A549 treated with RU486 at 1 μM for 4 hours (cell line): ENCODE measurements at places on chromosomes 5 and 9. TPM values are rescaled to one million over a fixed set of nuclear protein-coding genes. Genes with fewer than 3 reads are reported as not detected.

MZB1 gene
- total RNA-seq, result not detected in 5 replicates

BAAT gene
- total RNA-seq, result 0.31 to 0.72 TPM (median 0.47 TPM) in 5 replicates

SMIM15 gene
- 70.1 to 96.8 TPM (median 76.3 TPM) in 5 replicates for total RNA-seq

SLC25A2 gene
- total RNA-seq, result not detected in 5 replicates

C9orf50 gene
- 0.14 TPM in 1 of 5 replicates, not detected in the others for total RNA-seq

NMUR2 gene
- 0.08 to 0.14 TPM in 2 of 5 replicates, not detected in the others for total RNA-seq

F2RL2 gene
- total RNA-seq, result 3.3 to 6.3 TPM (median 5.3 TPM) in 5 replicates

BNIP1 gene
- 16.5 to 21.4 TPM (median 17.2 TPM) in 5 replicates for total RNA-seq

ACTBL2 gene
- 0.06 to 0.07 TPM in 2 of 5 replicates, not detected in the others for total RNA-seq

ELOVL7 gene
- total RNA-seq, result 6.6 to 13.7 TPM (median 12.4 TPM) in 5 replicates

SPINK4 gene
- not detected in 5 replicates for total RNA-seq

SYK gene
- 0.02 to 0.25 TPM (median 0.04 TPM) in 3 of 5 replicates, not detected in the others for total RNA-seq

PDE8B gene
- total RNA-seq, result 0.89 to 2.1 TPM (median 1.5 TPM) in 5 replicates

OBP2B gene
- not detected in 5 replicates for total RNA-seq

SMIM33 gene
- not detected in 5 replicates for total RNA-seq

C5orf34 gene
- 3.0 to 6.6 TPM (median 5.1 TPM) in 5 replicates for total RNA-seq

DHFR gene
- 40.5 to 74.3 TPM (median 53.4 TPM) in 5 replicates for total RNA-seq

NOXA1 gene
- 1.1 to 2.4 TPM (median 1.7 TPM) in 5 replicates for total RNA-seq

TMEM215 gene
- not detected in 5 replicates for total RNA-seq

CTNND2 gene
- not detected in 5 replicates for total RNA-seq

AK3 gene
- 42.6 to 62.7 TPM (median 57.6 TPM) in 5 replicates for total RNA-seq

MUSK gene
- total RNA-seq, result not detected in 5 replicates

SNCAIP gene
- total RNA-seq, result not detected in 5 replicates

SLC6A3 gene
- total RNA-seq, result 0.07 to 0.37 TPM (median 0.14 TPM) in 4 of 5 replicates, not detected in the other

PCDHB16 gene
- total RNA-seq, result 0.04 to 0.30 TPM (median 0.07 TPM) in 5 replicates

ALDH1A1 gene
- total RNA-seq, result 4,031 to 6,339 TPM (median 5,381 TPM) in 5 replicates

CTSV gene
- total RNA-seq, result 10.4 to 14.9 TPM (median 12.9 TPM) in 5 replicates

PTPDC1 gene
- total RNA-seq, result 2.6 to 4.3 TPM (median 4.2 TPM) in 5 replicates

CARTPT gene
- total RNA-seq, result not detected in 5 replicates

SLC28A3 gene
- total RNA-seq, result not detected in 5 replicates

FST gene
- total RNA-seq, result 9.0 to 11.2 TPM (median 10.9 TPM) in 5 replicates

PCDHGB2 gene
- 0.08 TPM in 2 of 5 replicates, not detected in the others for total RNA-seq

C1QTNF3 gene
- 0.12 to 0.59 TPM (median 0.17 TPM) in 4 of 5 replicates, not detected in the other for total RNA-seq

ITK gene
- 0.03 to 0.15 TPM (median 0.13 TPM) in 3 of 5 replicates, not detected in the others for total RNA-seq

AHRR gene
- total RNA-seq, result 2.5 to 3.8 TPM (median 2.8 TPM) in 5 replicates

SLC6A7 gene
- 0.03 TPM in 3 of 5 replicates, not detected in the others for total RNA-seq

SHOC1 gene
- total RNA-seq, result not detected in 5 replicates

CAMK2A gene
- total RNA-seq, result 0.61 to 1.4 TPM (median 0.83 TPM) in 5 replicates

RNF180 gene
- total RNA-seq, result 0.15 to 0.85 TPM (median 0.21 TPM) in 5 replicates

PFN3 gene
- not detected in 5 replicates for total RNA-seq

ANGPTL2 gene
- total RNA-seq, result 0.06 TPM in 1 of 5 replicates, not detected in the others

CAVIN4 gene
- 0.26 to 0.56 TPM (median 0.54 TPM) in 5 replicates for total RNA-seq

TSLP gene
- not detected in 5 replicates for total RNA-seq

FRRS1L gene
- total RNA-seq, result 0.14 to 0.49 TPM (median 0.30 TPM) in 5 replicates

PRRX2 gene
- total RNA-seq, result 3.1 to 8.8 TPM (median 7.9 TPM) in 5 replicates

BARHL1 gene
- total RNA-seq, result not detected in 5 replicates

GPRIN1 gene
- total RNA-seq, result 7.3 to 10.2 TPM (median 8.8 TPM) in 5 replicates

ZFP2 gene
- total RNA-seq, result not detected in 5 replicates
